Cortex of kidney (tissue), 1 donor: ENCODE measurements at places on chromosomes 1 and 21.

DNA sequence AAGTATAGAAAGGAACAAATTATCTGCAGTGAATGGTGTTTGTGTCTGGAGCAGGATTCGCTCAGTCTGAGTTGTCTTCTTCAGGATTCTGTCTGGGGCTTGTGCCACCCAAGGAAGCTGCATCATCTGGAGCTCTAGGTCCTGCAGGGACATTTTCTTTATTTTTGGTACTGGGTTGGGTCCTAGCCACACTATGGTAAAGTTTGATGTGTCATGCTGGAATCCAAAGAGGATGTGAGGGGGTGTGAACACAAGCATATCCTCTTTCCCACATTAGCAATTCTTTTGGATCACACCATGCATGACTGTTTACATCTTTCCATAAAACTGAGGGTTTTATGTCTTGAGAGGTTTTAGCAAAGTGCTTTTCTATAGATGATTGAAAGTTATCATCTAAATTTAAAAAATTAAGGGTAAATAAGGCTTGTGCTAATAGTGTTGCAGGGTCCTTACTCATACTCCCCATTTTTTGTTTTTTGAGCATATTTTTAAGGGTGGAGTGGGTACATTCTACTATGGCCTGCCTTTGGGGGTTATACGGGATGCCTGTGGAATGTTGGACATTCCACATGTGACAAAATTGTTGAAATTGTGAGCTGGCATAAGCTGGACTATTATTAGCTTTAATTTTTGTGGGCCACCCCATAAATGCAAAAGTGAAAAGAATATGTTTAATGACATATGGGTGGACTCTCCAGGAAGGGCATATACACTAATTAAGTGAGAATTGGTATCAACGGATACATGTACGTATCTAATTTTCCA, 152.0 kb upstream of the HMCN1 start:
- no peak for DNase-seq

GRCh38 chr1:174018565-174018964, 3.6 kb downstream of the RC3H1 start:
- DNase-seq: no peak

DNA sequence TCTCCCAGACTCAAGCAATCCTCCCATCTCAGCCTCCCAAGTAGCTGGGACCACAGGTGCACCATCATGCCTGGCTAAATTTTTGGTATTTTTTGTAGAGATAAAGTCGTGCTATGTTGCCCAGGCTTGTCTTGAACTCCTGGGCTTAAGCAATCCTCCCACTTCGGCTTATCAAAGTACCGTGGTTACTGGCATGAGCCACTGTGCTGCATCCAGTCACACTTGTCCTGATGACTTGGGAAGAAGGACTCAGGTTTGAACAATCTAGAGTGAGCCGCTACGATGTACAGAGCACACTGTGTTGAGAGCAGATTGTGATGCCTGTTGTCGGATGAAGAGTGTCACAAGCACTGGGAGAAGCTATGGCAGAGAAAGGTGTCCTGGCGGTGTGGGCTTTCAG, 27.2 kb downstream of the RNF187 start:
- DNase-seq: no peak

GRCh38 chr21:33025489-33026442, at the start of gene OLIG2:
TSS of gene OLIG2 (plus strand) at chr21:33025935. CDS start at chr21:33026863, 928 bp downstream.
- no peak for DNase-seq

- DNase-seq: no peak
Measured at GRCh38 chr1:161781995-161782394, 15.9 kb downstream of the ATF6 start.

- no peak for DNase-seq
Measured at GRCh38 chr1:198620951-198621824, 17.7 kb upstream of the PTPRC start.
